ENCODE measurements at places on chromosomes 2 and 18.

DNA sequence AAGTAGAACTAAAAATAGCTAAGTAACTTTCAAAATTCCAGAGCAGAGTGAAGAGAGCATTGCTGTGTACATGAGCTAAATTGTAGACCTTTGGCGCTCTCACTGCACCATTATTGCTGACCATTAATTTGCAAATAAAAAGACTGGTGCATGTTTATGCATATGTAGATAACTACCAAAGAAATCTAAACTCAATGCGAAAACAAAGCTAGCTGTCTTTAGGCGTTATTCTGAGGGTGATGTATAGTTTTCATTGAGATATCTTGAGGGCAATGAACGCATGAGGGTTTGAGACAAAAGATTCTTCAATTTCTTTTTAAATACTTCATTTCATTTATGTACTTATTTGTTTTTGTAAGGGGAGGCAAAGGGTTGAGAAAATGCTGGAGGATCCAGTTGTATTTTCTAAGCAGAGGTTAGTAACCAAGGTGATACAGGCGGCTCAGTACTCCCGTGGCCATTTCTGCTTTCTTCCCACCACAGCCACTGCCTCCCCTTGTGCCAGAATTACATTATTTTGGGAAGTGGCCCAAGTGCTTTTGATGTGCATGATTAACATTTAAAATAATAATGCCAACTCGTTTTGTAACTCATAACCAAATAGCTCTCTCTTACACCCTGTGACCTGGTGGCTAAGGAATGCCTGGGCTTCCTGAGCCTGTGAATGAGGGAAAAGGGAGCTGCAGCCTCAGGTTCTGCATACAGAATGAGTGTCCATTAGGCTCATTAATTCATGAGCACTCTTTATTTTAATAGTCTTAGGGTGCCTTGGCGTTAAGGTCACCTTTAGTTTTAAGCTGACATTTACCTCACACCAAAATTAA, 797.8 kb upstream of the GYPC start:
- DNase-seq, result no peak

DNA sequence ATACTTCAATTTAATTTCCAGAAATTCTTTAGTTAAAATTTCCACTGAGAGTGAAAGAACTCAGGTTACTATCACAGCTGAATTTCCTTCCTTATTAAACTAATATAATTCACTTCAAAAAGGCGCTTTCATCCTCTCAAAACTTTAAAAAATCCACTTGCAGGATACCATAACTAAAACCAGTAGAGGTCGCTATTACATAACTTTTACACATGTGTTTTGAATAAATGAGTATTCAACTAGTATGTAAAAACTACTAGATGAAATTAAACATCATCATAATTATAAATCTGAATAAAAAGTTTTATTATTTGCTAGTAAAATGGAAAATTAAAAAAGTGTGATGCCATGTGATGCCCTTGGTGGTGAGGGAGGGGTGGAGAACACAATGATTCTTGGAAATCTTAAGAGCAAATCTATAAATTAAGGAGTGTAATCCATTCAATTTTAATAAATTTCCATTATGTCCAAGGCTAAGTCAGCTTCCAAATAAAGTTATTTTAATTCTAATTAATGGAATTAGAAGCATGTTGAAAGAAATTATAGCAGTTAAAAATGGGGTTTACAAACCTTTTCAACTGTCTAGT, 61.4 kb downstream of the SOS1 start:
- peak; percentile 30 for DNase-seq

GRCh38 chr2:42977270-42978174, 185.1 kb upstream of the HAAO start:
- no peak for DNase-seq

DNA sequence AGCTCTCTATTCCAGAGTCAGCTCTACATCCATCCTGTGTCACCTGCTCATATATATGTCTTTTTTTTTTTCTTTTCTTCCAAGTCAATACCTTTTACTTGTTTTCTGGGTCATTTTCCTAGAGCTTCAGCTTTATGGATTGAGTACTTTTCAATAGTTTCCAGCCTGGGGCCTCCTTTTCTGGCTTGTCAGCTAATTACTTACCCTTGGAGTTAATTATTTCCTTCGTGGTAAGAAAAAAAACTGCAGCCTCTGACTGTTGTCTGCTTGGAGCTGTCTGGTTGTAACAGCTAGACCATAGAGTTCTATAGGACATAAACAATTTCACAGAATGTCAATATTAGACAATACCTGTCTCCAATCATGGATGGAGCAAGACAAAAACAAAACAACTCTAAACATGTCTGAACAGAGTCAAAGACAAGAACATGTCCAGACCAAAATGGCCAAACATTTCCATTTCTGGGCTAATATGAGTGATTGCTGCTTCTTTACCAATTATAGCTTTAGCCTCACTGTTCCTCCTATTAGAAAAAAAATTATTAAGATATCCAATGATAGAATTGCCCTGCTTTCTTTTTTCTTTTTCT, 643.1 kb downstream of the SLC4A3 start:
- DNase-seq, result peak; percentile 27

DNA sequence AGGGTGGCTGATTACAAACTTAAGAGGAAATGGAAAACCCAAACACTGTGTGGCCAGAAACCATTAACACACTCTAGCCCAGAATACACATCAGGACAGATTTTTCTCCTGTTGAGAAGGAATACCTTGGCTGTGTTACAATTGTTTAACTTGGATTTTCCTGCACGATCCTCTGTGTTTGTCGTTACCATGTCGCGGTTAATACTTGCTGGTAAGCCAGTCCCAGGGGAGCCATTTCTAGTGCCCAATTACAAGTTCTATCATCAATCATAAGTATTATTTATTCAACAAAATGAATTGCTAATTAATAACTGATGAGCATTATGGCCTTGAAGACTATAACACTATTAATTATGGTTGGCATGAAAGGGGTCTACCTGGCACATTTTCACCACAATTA, 146.8 kb downstream of the LNPK start:
- no peak for DNase-seq

GRCh38 chr2:66134138-66134701, 300.7 kb upstream of the MEIS1 start:
- no peak for DNase-seq

DNA sequence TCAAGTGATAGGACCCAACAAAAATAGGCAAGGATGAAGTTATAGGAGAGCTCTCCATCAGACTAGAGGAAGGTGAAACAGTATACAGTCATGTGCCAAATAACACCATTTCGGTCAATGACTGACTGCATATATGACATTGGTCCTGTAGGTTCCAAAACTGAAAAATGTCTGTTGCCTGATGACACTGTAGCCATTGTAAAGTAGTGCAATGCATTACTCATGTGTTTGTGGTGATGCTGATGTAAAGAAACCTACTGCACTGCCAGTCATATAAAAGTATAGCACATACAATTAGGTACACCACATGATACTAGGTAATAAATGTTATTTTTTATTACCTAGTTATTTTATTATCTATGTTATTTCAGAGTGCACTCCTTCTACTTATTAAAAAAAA, 147.9 kb downstream of the GREB1L start:
- DNase-seq, result no peak

DNA sequence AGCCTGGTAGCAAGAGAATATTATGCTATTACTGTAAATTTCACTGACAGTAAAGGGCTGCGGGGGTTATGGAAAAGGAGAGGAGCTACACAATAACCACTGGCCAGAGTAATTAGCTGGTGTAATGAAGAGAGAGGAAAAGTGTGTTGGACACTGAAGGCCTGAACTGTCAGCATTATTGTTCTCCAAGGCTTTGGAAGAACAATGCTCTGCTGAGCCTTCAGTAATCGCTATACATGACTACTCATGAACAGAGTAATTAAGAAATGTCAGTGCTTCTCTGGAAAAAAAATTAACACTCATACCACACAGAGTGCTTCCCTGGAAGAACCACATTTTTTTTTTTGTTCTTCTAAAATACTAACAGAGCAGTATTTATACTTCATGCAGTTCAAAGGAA, 931.3 kb downstream of the CPS1 start:
- DNase-seq, result peak; percentile 37

GRCh38 chr2:129319422-129319717, 660.1 kb upstream of the RAB6C start:
- DNase-seq, result no peak

- DNase-seq, result no peak
Observed at GRCh38 chr2:46943881-46944798, 28.5 kb upstream of the MCFD2 start.

- no peak for DNase-seq
Observed at GRCh38 chr2:197280015-197280702, 30.4 kb downstream of the ANKRD44 start.

DNA sequence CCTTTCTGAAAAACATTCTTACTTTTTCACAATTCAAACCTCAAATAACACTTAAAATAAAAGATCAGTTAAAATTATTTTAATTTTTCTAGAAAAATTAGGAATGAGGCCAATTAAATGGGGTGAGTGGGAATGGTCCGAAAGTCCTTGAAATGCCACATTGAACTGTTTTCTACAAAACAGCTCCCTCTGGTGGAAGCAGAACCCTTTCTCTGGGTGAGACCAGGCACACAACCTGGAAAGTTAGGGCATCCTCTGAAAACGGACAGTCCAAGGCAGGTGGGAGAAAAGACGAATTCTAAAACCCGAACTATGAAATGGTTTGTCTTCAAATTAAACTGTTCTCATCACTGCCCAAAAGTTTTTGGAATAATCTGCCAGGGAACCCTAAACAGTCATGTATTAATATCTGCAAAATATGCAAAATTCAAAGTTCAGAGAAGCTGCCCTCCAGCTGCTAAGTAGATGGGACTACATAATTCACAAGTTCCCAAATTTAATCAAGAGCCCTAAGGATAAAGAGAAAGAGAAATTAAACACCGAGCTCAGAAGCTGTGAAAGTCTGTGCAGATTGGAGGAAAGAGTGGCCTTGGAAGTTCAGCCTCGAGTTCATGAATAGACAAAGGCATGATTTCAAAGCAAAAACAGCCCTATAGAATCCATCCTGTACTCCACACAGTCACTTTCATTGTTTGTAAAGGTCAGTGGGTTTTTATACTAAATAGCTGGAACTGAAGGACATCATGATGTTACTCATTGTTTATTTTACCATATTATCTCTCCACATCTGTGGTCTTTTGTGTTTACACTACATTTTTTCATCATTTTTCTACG, 108.3 kb downstream of the PIEZO2 start:
- peak; percentile 56 for DNase-seq

- DNase-seq, result no peak
Observed at GRCh38 chr2:8298783-8299182, 383.1 kb upstream of the ID2 start.

GRCh38 chr2:240329778-240330177, 105.7 kb upstream of the GPC1 start:
- no peak for DNase-seq

DNA sequence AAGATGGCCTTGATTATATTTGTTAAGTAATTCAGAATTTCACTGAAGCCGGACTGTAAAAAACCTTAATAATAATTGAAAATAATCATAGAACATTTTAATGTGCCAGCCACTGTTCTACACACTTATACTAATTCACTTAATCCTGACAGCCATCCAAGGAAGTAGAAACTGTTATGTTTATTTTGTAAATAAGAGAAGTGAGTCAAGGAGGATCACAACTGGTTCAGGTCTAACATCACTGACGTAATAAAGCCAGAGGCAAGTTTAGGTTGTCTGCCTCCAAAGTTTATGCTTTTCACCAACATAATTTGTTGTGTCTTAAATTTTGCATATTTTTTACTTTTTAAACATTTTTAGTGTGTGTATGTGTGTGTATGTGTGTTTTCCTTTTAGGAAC, 436.1 kb downstream of the LRRTM4 start:
- no peak for DNase-seq

GRCh38 chr2:96665083-96665569, 22.6 kb downstream of the FER1L5 start:
- no peak for DNase-seq

DNA sequence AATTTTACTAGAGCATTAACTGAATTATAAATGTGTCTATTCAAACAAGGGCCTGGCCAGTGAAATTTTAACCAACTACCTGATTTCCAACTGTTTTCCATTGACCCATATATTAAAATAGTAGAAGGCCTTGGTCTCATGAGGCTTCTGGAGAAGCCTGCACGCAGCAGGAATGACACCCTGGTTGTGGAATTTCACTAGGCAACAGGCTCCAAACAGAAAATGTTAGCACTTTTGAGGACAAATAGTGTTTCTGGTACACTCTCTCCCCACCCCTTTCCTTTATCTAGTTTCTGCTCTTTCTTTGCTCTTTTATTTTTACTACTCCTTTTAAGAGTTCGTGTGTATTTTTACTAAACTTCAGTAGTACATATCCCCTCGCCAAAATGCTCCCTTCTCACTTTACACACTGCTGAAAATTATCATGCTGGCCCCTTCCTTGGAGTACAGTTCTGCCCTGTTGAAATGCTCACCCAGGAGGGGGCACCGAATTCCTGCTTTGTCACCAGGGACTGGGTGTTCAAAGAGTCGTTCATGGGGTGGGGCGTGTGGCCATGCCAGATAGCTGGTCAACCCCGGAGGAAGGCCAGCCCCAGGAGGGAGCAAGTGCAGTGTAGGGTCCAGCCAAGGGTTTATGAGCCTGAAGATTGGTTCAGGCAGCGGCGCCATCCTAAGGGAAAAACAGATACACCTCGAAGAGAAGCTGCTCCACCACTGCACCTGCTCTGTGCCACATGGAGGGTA, 22.1 kb upstream of the COL6A3 start:
- DNase-seq, result no peak

- peak; percentile 41 for DNase-seq
Observed at GRCh38 chr2:47313141-47313691, 89.7 kb upstream of the MSH2 start.

DNA sequence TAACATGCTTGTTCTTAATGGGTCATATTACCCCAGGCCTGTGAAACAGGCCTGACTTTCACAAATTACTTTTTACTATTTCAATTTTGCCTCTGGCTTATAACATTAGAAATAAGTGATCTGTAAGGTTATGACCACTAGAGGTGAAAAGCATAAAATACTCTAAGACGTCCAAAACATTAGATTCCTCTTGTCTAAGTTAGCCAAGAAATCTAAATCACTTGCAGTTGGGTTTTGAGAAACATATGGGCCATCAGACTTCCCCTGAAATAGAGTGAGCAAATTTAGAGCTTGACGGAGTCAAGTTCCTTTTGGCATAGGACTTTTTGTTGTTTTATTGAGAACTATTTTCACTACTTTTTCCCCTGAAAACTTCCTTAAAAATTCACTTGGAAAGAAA, 32.7 kb upstream of the RIT2 start:
- no peak for DNase-seq

GRCh38 chr2:96933305-96934181, 52.8 kb downstream of the FAM178B start:
- DNase-seq, result peak; percentile 91

DNA sequence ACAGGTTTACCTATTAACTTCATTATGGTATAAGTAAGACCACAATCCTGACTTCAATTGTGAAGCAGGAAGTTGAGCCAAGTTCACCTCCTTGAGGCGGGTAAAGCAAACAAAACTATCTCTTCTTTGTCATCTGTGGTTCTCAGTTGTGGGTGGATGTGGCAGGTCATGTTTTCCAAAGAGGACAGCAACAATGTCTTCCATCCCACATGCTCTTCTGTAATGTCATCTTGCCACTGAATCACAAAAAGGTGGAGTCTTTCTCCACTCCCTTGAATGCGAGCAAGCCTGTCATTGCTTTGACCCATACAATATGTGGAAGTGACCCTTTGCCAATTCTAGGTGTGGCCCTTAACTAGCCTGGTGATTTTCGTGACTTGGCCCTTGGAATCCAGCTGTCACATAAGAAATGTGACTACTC, 98.7 kb downstream of the GRB14 start:
- DNase-seq, result no peak
